Cerebellar nuclear complex (tissue), 1 donor: ENCODE measurements at places on chromosomes 2 and 18.

- DNase-seq, result peak; percentile 47
These were observed 18.6 kb upstream of the KLHL30 start for GRCh38 chr2:238119756-238120462.

- no peak for DNase-seq
These were observed 20.4 kb downstream of the MROH2A start for GRCh38 chr2:233798335-233799086.

- no peak for DNase-seq
These were observed 417.0 kb downstream of the ZNF521 start for GRCh38 chr18:24935008-24935407.

DNA sequence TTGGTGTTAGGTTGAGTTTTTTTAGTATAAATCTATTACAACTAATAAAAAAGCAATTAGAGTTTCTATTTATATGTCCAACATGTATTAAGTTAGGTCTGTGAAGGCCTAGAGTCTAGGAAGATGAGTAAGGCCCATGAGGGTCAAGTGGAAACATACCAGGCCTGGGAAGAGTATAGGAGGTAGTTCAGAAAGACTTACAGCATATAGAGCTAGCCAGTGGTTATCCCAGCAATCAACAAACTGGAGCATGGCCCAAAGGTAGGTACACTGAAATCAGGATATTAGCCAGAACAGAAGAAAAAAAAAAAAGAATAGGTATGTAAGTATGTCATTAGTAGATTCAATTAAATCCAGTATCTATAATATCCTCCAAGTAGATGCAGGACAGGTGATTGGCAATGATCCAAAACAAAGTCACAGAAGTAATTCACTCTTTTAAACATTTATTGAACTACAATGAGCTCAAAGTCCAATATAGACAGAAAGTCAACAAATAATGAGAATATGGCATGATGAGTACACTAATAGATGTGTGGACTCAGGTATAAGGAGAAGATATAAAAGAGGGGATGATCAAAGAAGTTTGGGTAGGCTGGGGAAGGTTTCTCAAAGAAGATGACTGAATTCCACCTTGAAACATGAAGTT lies 70.3 kb downstream of the IKZF2 start:
- DNase-seq, result no peak

DNA sequence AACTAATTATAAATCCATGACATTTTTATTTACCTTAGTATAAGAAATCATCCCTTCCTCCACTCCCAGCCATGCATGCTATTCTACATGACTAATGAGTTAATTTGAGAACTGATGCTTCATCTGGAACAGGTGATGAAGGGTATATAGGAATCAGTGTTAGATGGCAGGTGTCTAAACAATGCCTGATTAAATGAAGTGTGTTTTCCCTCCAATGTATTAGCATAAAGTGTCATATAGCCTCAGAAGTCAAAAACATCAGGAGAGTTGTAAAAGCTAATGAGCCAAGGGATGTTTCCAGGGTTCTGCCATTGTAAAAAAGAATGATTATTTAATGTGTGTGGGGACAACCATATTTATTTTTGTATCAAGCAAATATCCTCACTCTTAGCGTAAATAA lies 913.8 kb downstream of the DCC start:
- DNase-seq, result no peak

DNA sequence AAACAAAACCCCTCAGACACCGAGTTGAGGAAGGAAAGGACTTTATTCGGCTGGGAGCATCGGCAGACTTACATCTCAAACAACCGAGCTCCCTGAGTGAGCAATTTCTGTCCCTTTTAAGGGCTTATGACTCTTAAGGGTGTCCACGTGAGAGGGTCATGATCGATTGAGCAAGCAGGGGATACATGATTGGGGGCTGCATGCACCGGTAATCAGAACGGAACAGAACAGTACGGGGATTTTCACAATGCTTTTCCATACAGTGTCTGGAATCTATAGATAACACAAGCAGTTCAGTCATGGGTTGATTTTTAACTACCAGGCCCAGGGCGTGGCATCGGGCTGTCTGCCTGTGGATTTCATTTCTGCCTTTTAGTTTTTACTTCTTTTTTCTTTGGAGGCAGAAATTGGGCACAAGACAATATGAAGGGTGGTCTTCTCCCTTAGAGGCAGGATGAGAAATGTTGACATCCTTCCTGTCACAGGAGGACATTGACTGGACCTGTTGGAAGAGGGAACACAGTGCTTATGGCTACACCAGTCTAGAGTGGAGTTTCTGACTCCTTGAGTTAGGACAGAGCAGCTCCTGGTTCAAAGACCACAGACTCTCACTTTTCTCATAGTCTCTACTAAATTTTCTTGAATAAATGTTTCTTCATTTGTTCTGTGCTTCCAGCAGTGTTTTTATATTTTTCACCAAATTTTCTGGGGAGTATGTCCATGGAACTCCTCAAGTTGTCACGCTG lies 35.8 kb downstream of the SPOPL start:
- DNase-seq, result no peak

DNA sequence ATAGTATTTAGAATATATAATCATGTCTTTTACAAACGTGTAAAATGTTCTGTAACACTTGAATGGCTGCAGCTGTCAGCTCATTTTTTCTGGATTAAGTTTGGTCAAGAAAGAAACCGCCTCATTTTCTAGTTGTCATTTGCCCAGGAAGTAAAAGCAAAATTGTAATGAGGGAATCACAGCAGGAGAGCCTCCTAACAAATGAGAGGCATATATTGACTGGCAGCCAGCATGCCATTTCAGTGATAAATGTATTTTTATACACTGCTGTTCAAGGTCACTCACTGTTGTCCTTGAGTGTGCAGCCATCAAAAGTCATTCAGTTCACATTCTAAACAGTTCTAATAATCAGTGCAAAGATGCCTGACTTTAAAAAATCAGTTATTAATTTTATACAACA lies 144.3 kb upstream of the BOD1L2 start:
- DNase-seq, result no peak

DNA sequence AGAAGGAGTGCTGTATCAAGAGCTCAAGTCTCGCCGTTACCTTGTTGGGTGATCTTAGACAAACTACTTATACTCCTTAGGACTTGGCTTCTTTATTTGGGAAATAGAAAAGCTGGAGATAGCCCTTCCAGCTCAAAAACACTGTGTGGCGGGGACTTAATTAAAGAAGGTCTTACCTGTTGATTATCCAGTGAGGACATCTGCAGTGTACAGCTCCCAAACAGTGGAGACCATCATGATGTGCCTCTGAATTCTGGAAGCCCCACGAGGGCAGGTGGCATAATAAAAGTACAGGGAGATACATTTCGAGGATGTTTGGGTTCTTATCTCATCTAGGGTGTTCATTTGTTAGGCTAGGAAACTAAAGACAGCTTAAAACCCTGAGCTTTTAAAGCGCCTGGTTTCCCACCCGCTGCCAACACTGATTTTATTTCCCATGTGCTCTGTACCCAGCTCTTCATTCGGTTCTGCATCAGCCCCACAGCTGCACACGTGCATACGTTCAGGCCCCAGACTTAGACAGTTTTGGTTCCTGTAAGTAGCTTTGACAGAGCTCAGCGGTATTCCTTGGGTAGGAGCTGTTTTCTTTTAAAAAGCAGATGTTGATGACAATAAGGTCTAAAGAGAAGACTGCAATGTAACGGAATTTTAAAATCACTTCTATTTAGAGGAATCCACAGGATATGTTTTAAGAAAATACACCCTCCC lies 80.5 kb upstream of the SIX2 start:
- DNase-seq, result no peak

DNA sequence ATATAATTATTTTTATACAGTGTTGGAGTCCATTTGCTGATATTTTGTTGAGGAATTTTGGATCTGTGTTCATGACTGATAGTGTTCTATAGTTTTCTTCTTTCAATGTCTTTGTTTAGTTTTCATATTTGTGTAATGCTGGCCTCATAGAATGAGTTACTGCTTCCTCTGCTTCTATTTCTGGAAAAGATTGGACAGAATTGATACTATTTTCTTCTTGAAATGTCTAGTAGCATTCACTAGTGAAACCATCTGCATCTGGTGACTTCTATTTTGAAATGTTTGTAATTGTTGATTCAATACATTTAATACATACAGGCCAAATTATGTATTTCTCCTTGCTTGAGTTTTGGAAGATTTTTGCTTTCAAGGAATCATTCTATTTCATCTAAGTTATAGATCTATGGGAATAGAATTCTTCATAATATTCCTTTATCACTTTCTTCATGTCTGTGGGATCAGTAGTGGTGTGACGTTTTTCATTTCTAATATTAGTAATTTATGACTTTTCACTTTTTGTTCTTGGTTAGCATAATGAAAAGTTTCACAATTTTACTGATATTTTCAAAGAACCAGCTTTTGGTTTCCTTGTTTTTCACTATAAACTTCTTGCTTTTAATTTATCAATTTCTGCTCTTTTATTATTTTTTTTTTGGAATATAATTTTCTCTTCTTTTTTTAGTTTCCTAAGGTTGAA lies 509.9 kb upstream of the VRK2 start:
- no peak for DNase-seq

DNA sequence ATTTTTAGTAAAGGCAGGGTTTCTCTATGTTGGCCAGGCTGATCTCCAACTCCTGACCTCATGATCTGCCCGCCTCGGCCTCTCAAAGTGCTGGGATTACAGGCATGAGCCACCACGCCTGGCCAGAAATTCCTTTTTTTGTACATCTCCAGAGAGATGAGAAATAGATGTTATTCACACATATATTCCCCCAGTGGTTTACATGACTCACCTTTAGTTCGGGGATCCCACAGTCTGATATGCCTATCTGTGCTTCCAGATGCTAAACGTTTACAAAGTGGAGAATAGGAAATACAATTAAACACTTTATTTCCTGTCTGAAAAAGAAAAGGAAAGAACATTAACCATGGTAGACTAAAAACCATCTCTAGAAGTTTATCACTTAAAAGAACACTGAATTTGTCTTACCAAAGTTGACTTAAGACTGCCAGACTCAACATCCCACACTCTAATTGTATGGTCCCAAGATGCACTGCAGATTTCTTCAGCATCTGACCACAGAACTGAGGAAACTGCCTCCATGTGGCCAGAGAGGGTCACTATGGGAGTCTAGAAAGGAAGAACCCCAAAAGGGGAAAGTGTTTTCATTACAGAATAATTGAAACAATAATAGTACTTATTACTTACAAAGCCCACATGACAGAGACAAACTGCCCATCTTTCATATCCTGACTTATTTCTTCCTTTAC lies 12.6 kb upstream of the ICA1L start:
- DNase-seq, result no peak

GRCh38 chr2:191936882-191937405 lies 90.1 kb upstream of the CAVIN2 start:
- peak; percentile 54 for DNase-seq

DNA sequence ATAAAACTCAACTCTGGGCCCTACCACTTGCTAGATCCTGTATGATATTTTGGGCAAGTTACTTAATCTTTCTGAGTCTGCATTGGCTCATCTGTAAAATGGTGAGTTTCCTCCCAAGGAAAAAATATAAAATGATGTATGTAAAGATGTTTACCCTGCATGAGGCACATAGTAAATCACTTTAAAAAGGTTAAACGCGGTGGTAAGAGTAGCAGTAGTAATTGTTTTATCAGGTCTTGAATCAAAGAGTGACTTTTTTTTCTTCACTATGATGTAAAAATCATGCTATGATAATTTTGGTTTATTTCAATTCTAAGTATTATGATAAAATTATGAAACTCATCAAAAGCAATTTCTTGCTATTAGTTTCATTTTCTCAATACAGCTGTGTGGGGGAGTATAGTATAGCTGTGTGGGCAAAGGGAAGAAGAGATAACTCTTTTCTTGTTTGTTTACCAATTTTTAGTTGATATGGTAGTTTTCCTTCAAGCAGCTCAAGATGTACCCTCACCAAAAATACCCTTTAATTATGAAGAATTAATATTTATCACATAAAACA lies 10.7 kb downstream of the ARHGAP15 start:
- no peak for DNase-seq

DNA sequence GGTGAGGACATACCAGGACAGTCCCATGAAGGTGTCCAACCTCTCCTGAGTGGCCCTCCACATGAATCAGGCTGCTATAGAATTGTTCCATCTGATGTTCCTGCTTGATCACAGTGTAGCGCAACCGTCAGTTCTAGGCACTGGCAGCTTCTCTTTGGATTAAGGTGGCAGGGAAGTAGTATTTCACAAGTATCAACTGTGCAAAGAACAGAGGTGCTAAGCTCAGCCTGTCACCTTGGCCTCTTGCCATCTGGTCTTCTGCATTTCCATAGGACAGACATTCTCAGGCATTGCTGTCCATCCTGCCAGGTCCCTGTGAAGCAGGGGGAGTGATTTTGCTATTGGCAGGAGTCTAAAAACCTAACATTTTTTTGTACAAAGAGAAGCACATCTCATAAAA lies 182.2 kb upstream of the EPAS1 start:
- DNase-seq, result no peak

- no peak for DNase-seq
These were observed 31.3 kb downstream of the ITGA6 start for GRCh38 chr2:172458561-172459124.

GRCh38 chr18:45166836-45167551 lies 448.3 kb upstream of the SLC14A2 start:
- DNase-seq, result no peak
